CD4-positive, alpha-beta T cell treated with Interleukin-4 for 1 hour (primary cell): ENCODE measurements at places on chromosomes 2 and 18.

GRCh38 chr2:238286551-238286950, 1.9 kb downstream of the PER2 start:
- no peak for DNase-seq

DNA sequence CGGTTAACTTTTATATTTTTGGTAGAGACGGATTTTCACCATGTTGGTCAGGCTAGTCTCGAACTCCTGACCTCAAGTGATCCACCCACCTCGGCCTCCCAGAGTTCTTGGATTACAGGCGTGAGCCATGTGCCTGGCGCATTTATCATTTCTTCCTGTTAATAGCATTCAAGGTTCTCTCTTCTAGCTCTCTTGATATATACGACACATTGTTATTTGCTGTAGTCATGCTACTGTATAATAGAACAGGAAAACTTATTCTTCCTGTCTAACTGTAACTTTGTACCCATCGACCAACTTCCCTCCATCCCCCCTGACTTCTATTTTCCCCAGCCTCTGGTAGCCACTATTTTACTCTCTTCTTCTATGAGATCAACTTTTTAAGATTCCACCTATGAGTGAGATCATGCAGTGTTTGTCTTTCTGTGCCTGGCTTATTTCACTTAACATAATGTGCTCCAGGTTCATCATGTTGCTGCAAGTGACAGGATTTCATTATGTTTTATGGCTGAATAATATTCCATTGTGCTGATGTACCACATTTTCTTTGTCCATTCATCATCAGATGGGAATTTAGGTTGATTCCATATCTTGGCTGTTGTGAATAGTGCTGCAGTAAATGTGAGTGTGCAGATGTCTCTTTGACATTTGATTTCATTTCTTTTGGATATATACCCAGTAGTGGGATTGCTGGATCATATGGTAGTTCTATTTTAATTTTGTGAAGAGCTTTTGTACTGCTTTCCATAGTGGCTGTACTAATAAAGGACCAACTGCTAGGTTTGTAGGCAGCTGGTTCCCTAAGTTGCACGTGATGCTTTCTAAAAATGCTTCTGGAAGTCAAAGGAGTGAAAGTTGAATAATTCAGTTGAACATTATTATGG, 205.2 kb downstream of the PRKCE start:
- DNase-seq = no peak

GRCh38 chr2:158043181-158043948, 58.3 kb upstream of the UPP2 start:
- DNase-seq = no peak

GRCh38 chr18:8707556-8708300, 2.4 kb downstream of the MTCL1 start:
- no peak for DNase-seq

- no peak for DNase-seq
Observed at GRCh38 chr2:190856985-190857384, 23.6 kb upstream of the GLS start.

DNA sequence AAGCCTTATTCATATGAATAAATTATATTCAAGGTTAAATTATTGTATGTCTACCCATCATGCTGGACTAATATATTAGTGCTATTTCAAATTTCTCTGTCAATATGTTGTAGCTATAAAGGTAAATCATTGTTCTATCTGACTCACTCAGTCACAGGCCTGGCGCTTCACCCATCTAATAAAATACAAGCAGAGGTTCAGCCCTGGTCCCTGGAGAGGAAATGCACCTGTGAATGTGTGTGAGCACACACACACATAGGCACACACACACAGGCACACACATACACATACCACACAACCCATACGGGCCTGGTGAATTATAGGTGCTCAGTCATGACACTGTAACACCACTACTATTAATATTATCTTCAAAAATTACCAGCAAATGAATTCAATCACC, 1396.1 kb downstream of the DPP10 start:
- DNase-seq = no peak

GRCh38 chr18:79400591-79401381, 5.1 kb downstream of the NFATC1 start:
- DNase-seq = peak; percentile 81

DNA sequence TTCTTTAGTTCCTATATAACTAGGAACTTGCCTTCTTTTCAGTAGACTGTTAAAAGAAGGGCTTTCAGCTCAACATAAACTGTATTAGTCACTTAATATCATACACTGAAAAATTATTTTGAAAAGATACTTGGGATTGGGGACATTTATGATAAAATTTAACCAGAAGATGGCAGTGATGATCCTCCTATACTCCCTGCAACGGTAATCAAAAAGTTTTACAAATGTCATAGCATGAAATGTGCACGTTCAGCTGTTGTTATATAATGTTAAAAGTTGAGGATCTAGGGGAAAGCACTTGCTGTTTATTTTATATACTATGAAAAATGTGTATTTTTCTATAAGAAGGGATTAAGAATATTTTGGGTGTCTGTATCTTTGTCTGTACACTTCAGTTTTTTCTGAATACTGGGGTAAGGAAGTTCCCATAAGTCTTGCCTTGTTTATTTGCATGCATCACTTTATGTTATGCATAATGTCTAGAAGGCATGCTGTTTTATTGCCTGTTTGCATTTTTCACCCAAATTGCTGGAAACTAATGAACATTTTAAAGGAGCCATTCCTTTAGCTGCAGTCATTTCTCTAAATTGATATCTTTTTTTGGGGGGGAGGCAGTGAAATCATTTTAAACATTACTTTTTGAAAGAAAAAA, 19.0 kb downstream of the DYNC1I2 start:
- no peak for DNase-seq

- DNase-seq = no peak
Observed at GRCh38 chr2:28950941-28951630, 30.0 kb upstream of the TOGARAM2 start.

GRCh38 chr2:240396623-240397541, 38.6 kb upstream of the GPC1 start:
- no peak for DNase-seq

GRCh38 chr2:241072553-241073165, 29.4 kb downstream of the MTERF4 start:
- no peak for DNase-seq

DNA sequence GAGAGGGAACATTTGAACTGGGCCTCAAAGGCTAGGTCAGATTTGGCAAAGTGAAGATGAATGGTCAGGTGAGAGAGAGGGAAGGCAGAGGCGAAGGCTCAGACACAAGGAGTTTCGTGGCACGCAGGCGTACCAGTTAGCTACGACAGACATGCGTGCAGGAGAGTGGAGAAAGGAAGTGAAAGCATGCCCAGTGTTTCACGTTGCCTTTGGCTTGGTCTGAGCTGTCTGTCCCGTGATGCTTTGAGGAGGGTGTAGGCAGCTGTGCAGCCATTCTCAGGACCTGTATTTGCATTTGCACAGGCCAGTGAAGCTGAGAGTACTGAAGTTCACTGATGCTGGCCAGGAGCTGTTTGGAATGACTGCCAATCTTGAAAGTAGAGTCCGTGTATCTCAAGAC, 69.5 kb downstream of the HNRNPLL start:
- DNase-seq = no peak

- no peak for DNase-seq
Observed at GRCh38 chr2:120091436-120091835, 78.6 kb downstream of the EPB41L5 start.

- no peak for DNase-seq
Observed at GRCh38 chr2:189599245-189599644, 18.7 kb upstream of the SLC40A1 start.

DNA sequence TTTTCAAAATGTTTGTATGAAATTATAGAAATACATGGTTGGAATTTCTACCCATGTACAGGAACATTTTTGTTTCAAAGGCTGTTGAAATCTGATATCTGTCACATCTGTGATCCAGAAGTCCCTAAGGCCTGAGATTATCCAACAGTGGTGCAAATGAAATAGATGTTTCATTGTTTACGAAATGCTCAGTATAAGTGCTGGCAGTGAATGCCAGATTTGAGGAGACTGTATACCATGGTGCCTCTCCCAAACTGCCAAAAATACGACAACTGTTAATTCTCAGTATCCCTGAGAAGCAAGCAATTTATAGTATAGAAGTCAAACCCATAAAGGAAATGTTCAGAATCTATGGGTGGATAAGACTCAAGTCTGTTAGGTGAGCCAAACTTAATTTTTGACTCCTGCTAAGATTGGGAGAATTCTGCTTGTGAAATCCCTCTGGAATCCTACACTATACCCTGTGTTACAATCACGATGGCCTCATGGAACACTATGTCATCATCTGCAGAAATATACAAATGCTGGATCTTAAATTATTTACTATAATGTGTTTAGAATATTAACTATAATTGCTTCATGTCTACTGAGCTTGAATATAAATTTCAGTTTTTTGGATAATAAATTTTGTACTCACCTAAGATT, 71.2 kb upstream of the DOCK10 start:
- DNase-seq = no peak

- DNase-seq = no peak
Observed at GRCh38 chr18:36650906-36651305, 177.9 kb downstream of the TPGS2 start.

GRCh38 chr2:205166745-205167144, 515.6 kb upstream of the NRP2 start:
- DNase-seq = no peak

DNA sequence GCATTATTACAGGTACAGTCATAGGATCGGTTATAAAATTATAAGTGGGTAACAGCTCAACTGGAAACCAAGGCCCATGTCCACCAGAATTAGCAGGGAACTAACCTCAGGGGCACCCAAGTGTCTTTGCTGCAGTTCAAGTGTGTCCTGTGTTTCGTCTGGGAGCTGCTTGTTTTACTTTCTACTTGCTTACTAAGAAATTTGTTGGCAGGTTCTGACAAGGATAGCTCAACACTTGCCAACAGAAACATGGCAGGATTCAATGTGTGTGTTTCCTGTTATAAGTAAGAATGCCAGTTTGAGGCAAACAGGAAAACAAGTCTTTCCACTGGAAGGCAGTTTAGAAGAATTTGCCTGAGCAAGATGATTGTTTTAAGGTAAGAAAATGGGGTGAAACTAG, 104.5 kb downstream of the EPHA4 start:
- no peak for DNase-seq

- DNase-seq = no peak
Observed at GRCh38 chr2:58922245-58922644, 681.1 kb upstream of the FANCL start.
